ENCODE measurements at places on chromosomes 12 and 14. TPM values are rescaled to one million over a fixed set of nuclear protein-coding genes. Genes with fewer than 3 reads are reported as not detected.

DNA sequence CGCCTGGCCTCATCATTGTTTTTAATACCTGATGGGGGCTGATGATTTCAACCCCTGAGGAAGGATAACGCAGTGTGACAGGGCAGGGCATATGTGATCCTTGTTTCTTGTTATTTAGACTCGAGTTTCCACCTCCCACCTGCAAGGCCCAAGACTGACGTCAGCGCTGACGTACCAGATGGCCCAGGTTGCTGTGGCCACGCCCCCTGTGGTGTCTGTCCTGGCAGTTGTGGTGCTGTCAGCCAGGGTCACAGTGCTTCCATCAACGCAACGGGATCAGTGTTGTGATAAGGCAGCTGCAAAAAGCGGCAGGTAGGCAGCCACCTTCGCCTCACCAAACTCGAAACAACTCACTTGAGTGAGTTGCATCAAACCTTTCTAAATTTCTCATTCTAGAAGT, 18.4 kb downstream of the DDX51 start:
- no peak for DNase-seq

GRCh38 chr12:114263056-114263805, 142.7 kb downstream of the TBX5 start:
- DNase-seq: no peak

DNA sequence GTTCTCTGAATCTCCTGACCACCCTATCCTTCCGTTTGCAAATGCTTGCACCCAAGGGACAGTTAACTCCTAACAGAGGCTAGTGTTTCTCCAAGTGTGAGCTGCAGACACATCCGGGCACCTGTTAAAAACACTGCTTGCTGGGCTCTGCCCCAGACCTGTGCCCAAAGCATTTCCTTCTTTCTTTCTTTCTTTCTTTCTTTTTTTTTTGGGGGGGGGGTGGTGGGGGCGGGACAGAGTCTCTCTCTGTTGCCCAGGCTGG, 42.5 kb downstream of the SPRING1 start:
- DNase-seq: no peak

DNA sequence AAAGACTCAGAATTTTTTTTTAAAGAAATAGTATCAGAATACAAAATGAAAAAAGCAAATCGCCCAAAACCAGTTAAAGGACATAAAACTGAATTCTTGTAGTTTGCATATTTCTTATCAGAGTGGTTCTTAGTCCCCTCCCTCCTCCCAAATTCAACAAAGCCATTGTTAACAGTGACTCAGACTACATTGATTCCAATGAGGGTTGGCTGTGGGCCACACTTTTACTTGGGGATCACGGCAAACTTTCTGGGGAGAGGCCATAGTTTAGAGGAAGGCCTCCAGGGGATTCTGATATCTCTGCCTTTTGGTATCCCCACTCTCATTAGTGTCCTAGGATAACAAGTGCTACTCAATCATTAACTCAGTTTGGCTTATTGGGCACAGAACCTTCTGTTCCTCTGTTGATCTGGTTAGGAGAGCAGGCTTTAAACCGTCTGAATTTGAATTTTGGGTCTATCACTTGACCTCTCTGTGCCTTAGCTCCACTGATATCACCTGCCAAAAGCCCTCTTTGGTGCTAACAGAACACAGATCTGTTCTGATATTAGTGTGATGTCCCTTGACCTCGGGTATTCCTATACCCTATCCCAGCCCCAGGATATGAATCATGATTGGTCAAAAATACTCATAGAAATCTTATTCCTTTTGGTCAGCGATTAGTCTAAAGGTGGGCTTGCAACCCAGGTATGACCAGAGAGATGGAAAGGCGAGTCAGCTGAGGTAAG, 45.2 kb upstream of the APPL2 start:
- no peak for DNase-seq

DNA sequence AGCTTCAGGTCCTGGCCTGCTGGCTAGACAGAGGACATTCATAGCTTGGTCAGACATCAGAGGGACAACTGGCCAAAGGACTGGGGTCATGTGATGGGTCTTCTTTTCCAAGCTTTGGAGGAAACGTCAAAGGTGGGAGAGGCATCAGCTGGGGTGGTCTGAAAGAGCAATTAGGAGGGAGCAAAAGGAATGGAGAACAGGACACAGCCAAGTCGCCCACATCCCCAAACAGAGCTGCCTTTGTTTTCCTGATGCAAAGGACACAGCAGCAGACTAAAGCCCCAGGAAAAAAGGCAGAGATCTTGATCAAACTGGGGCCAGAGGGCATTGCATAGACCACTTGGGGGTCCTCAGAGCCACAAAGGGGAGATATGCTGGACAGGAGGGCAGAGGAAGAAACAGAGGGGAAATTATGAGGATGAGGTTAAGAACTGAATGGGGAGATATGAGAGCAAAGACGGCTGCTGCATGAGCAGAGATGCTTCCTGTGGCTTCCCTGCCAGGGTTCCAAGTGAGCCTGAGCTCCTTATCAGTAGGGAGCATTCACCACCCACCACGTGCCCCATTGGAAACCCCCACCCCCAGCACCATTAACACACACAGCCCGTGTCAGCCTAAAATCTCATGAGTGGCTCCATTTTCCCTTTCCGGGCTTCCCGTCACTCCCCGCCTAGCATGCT, 62.4 kb downstream of the ANO2 start:
- no peak for DNase-seq

DNA sequence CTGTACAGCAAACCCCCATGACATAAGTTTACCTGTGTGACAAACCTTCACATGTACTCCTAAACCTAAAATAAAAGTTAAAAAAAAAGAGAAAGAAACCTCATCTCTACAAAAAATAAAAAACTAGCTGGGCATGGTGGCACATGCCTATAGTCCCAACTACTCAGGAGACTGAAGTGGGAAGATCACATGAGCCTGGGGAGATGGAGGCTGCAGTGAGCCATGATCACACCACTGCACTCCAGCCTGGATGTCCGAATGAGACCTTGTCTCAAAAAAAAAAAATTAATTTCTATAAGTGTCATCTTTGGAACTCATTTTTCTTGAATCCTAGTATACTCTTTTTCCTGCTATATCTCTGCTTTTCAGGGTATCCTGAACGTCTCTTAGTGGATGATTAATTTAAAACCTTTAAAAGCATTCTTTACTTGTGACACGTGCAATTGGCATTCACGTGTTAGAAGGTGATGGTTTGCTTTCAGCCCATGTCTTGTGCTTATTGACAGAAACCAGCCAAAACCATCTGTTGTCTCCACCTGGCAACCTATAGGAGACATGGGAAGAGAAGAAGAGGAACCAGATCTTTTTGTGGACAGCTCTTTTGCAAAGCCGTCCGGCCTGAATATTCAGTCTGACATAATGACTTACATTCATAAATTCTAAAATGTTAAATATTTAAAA, 30.6 kb upstream of the PPFIBP1 start:
- no peak for DNase-seq

DNA sequence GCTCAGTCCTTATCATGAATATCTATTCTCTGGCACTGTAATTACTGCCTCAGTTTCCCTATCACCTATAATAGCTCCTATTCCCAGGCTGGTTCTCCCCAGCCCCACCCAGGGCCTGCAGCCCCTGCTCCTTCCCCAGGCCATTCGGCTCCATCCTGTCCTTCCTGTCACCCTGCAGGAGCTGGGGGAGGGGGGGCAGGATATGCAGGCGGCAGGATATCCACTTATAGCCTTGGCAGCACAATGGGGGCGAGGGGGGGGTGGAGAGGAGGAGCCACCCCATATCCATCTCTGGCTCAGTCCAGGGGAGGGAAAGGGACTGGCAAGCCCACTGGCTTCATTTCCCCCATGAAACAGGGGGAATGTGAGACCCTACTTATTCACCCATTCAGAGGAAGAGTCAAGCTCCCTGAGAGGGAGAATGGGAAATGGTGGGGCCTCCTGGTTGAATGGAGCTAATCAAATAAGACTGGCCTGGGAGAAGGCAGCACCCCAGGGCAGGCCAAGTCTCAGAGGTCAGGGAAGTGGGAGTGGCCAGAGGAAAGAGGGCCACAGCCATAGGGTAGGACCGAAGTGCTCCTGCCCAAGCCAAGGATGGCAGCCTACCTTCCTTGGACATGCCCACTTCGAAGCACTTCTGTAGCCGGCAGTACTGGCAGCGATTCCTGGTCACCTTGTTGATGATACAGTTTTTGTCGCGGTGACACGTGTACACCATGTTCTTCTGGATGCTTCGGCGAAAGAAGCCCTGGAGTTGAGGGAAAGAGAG, 7.8 kb upstream of the ITGB7 start:
- DNase-seq: no peak

DNA sequence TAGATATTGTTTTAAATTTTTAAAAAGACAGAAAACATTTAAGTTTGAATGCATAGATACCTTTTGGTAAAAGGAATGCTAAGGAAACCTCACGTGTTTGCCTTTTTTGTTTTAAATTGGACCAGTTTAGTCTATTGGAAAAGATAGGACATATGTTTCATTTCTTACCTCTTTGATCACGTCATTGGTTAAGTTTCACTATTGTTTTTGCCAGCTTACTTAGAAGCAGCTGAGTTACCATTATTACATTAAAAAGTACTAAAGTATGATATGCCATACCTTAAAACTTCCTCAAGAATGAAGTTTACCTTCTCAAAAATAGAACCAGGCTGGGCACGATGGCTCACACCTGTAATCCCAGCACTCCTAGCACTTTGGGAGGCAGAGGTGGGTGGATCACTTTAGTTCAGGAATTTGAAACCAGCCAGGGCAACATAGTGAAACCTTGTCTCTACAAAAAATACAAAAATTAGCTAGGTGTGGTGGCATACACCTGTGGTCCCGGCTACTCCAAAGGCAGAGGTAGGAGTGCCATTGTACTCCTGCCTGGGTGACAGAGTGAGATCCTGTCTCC, 54.4 kb downstream of the SRGAP1 start:
- no peak for DNase-seq

- DNase-seq: no peak
Measured at GRCh38 chr12:115176741-115177400, 492.9 kb upstream of the TBX3 start.

DNA sequence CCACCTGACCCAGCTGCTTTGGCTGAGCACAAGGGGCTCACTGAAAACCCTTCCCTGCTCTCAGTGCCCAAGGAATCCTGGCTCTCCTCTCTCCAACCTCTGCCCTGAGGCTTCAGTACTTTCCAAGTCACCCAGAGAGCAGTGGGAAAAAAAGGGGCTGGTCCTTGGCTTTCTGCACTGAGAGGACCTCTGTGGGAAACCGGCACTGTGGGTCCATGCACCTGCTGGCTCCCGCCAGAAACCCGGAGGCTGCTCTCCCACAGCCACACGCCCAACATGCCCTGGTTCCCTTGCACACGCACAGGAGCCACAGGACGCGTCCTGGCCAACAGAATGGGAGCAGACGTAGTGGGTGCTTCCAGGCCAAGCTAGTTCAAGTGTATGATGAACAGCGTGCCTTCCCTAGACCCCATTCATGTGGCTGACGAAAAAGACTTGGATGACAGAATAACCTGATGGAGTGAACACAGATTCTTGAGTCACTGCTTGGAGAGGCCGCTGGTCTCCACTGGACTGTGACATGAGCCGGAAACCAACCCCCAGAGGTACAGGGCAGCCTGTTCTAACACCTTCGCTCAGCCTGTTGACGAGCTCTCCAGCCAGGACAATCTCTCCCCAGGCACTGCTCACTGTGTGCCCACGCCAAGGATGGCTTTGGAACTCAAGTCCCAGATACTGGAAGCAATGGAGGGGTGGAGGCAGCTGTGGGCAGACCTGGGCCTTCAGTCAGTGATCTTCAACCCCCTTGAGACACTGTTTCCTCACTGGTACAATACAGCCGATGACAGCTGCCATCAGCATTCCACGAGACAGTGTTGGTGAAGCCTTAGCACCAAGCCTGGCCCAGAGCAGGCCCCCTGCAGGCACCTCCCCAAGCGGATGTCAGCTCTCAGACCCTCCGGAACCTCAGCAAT, 87.7 kb downstream of the ITPK1 start:
- DNase-seq: no peak

- DNase-seq: no peak
Measured at GRCh38 chr12:130970165-130970907, 16.6 kb downstream of the ADGRD1 start.

GRCh38 chr12:119450771-119451170, 116.2 kb downstream of the CCDC60 start:
- DNase-seq: no peak

DNA sequence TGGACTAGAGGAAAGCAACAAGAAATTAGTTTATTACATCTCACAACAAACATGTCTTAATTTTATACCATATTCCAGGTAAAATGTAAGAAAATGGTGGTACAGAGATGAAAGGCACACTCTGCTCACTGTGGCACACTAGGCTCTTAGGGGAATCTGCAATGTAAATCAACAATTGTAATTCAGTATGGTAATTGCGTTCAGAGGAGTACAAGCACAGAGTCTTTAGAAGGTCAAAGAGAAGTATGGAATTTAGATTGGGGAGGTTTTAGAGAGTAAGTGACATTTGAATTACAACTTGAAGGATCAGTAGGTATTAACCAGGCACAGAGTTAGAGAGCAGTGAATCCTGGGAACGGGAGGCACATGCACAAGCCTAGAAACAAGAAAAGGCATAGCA, 694.0 kb upstream of the USP15 start:
- DNase-seq: no peak

DNA sequence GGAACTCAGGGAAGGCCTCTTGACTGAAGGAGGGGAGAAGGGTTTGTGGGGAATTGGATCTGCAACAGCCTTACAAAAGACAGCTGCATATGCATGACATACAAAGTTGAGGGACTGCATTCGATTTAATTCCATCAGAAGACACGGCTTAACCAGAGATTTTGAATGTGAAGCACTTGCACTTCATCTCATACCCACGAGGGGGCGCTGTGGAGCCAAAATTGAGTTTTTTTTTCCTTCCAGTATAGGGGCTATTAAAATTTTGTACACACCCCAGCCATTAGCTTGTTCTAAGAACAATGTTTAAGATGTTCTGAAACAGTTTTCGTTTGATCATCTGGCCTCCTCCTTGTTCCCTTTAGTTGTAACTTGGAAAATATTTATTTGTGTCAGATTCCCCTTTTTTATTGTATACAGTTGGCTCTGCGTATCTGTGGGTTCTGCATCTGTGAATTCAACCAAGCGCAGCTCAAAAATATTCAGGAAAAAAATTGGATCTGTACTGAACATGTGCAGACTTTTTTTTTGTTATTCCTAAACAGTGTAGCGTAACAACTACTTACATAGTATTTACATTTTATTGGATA, 1.6 kb downstream of the SUDS3 start:
- peak; percentile 55 for DNase-seq

GRCh38 chr12:119684711-119685369, 16.9 kb downstream of the PRKAB1 start:
- no peak for DNase-seq

DNA sequence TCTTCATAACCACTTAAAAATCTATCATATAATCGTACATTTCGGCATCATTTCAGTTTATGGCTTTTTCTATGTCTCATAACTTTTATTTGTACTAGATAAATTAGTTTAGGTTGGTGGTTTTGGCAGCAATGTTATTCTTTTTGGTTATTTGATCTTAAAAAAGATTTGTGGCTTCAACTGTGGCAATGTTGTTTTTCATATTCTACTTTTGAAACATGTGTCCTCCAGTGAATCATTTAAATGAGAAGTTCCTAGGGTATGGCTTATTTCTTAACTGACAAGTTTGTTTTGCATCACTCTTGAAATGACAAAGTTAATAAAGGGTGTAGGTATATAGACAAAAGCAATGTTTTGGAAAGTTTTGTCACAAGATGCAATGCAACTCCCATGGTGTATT, 11.1 kb upstream of the KITLG start:
- no peak for DNase-seq

PLA2G1B gene
- total RNA-seq: not detected

NEUROD4 gene
- not detected for total RNA-seq

ARID4A gene
- total RNA-seq: 12.7 TPM

FCF1 gene
- total RNA-seq: 38.3 TPM

RPL10L gene
- total RNA-seq: not detected

CCDC196 gene
- not detected for total RNA-seq

ZC3H10 gene
- total RNA-seq: 5.8 TPM

OR4M1 gene
- not detected for total RNA-seq

CFAP54 gene
- not detected for total RNA-seq

SERPINA4 gene
- not detected for total RNA-seq

RTL1 gene
- total RNA-seq: 0.08 TPM

Data from SJCRH30 (cell line).